Esophagus muscularis mucosa (tissue), 4 donors: ENCODE measurements at places on chromosomes 12 and 14. TPM values are rescaled to one million over a fixed set of nuclear protein-coding genes. Genes with fewer than 3 reads are reported as not detected.

Gene PA2G4
- 93.6 TPM for total RNA-seq

Gene PLCZ1
- total RNA-seq = not detected

Gene PHLDA1
- 25.3 TPM for total RNA-seq

Gene CLEC1A
- 8.3 TPM for total RNA-seq

Gene RNF212B
- not detected for total RNA-seq

Gene DNAI7
- total RNA-seq = 1.3 TPM

Gene FGF6
- total RNA-seq = not detected

Gene ACSS3
- 6.4 TPM for total RNA-seq

GRCh38 chr12:82099216-82099615 lies 259.0 kb downstream of the CCDC59 start:
- no peak overlapping the region for H3K27ac ChIP-seq
- H3K4me3 ChIP-seq = no peak overlapping the region
- no peaks in the 10 kb centered on the region for H3K27me3 ChIP-seq
- no peaks in the 10 kb centered on the region for H3K4me1 ChIP-seq
- DNase-seq = no peak
- no peaks in the 10 kb centered on the region for H3K36me3 ChIP-seq

- no peak overlapping the region for H3K27ac ChIP-seq
- no peaks in the 10 kb centered on the region for H3K4me1 ChIP-seq
- H3K36me3 ChIP-seq = no peaks in the 10 kb centered on the region
- peaks cover 48% of the 10 kb centered on the region for H3K27me3 ChIP-seq
These were observed 37.9 kb downstream of the PIWIL1 start for GRCh38 chr12:130375296-130376287.

GRCh38 chr12:1915082-1915968 lies 3.1 kb downstream of the CACNA2D4 start:
- H3K27ac ChIP-seq = no peak overlapping the region
- H3K27me3 ChIP-seq = peaks cover 4% of the 10 kb centered on the region
- no peaks in the 10 kb centered on the region for H3K36me3 ChIP-seq
- peaks cover 5% of the 10 kb centered on the region for H3K4me1 ChIP-seq
- no peak overlapping the region for H3K4me3 ChIP-seq
- DNase-seq = peak; percentile 87

DNA sequence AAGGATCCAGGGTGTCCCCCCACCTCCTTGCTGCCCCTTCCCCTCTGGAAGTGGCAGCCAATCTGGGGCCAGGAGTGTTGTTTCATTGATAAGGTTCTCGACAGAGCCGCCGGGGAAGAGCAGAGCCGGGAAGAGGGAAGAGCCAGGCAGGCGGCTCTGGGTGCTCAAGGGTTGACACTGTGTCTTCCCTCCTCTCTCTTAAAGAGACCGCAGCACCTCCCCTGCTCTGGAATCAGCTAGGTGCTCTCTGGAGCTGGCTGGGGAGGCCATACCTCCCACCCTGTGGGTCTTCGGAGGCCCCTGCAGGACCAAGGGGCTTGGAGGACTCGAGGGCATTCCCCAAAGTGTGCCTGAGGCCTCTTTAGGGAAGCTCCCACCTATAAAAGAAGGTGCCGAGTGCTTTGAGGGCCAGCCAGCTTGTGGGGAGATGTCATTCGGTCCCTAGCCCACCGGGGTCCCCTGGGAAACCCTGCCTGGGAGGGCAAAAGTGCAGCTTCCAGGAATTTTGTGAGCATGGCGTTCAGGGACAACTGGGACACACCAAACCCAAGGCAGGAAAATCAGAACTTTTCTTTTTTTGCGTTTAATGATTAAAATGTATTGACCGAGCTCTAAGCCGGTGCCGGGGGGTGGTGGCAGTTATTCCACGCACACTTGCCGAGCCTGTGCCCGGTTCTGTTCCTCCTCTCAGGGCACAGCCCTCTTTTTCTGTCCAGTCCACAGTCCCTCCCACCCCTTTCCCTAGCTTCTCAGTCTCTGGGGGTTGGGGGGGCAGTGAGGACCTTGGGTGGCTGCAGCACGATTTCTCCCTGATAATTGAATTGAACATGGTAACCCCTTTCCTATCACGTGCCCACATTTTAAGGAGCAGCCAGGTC lies 3.0 kb downstream of the SETD1B start:
- H3K36me3 ChIP-seq = peaks cover 48% of the 10 kb centered on the region
- no peak for DNase-seq
- H3K27me3 ChIP-seq = no peaks in the 10 kb centered on the region
- H3K4me1 ChIP-seq = peaks cover 46% of the 10 kb centered on the region

GRCh38 chr12:110865521-110865920 lies 18.7 kb downstream of the CCDC63 start:
- no peaks in the 10 kb centered on the region for H3K27me3 ChIP-seq
- H3K27ac ChIP-seq = no peak overlapping the region
- H3K4me1 ChIP-seq = no peaks in the 10 kb centered on the region
- DNase-seq = no peak
- H3K4me3 ChIP-seq = no peak overlapping the region
- H3K36me3 ChIP-seq = no peaks in the 10 kb centered on the region

DNA sequence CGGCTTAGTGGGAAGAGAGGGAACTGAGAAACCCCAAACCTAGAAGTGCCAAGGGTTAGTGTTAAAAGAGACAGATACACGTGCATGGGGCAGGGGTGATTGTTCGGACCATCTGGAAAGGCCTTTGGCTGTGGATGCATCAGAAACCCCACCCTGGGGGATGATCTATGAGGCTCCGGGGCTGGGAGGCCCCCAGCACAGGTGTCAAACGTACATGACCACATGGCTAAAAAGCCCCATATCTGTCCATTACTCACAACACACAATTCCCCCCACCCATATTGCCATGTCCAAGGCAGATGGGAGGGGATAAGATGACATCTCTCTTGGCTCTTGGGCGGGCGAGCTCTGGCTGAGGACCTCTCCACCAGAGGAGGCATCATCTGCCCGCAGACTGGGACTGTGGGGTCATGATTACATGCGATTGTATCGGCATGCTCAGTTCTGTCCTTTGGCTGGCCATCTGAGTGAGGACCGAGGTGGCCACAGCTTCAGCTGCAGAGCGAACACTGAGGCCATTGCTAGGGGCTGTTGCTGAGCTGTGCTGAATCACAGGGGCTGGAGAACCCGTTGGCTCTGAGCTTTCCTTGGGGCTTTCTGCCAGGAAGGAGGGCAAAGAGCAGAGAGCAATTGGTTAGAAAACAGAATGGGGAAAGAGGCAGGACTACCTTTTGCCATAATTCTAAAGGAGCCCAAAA lies 9.6 kb upstream of the NPFF start:
- no peaks in the 10 kb centered on the region for H3K4me1 ChIP-seq
- DNase-seq = no peak
- no peak overlapping the region for H3K27ac ChIP-seq
- peaks cover 96% of the 10 kb centered on the region for H3K36me3 ChIP-seq
- no peak overlapping the region for H3K4me3 ChIP-seq

DNA sequence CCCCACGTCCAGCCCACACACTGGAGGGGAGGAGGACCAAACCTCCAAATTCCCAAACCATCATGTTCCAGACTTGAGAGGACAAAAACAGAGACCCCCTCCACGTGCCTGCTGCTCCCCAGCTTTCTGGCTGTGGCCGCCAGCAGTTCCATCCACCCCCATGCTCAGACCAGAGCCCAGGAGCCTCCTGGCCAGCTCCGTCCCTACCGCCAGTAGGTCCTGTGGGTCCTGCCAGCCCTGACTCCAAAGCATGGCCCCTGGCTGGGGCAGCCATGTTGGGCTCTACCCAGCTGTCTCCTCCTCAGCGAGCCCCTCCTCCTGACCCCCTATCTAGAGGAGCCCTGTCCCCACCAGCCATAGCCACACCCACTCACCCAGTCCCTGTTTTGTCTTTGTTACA lies 227.3 kb upstream of the RTL1 start:
- peak; percentile 55 for DNase-seq
- H3K27ac ChIP-seq = no peak overlapping the region
- H3K4me1 ChIP-seq = no peaks in the 10 kb centered on the region

DNA sequence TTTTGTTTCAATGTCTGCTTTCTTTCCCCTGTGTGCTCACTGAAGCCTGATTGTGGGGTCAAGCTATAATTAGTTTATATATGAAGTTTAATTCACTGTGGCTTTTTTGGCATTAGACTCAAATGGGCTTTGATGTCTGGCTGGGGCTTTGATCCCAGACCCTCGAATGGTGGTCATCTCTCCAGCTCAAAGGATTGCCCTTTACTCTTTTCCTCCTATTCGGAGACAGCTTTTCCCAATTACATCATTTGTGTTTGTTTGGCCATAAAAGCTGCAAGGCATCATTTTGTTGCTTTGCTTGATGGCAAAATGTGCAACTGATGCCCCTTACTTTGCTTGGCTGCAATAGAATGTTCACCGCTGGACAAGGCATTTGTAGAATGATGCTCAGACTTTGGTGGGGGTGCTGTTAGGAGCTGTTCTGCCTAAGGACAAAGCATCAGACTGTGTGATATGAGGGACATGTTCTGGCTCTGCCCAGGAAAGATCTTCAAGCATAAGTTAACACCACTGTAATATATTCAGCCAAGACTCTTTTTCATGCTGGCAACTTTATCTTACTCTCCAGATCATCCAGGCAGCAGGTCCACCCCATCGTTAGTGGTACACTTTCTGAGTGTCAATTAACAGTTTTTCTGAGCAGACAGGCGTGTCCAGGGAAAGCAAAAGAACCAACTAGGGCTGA lies 3.2 kb upstream of the DACT1 start:
- H3K4me3 ChIP-seq = no peak overlapping the region
- peaks cover 14% of the 10 kb centered on the region for H3K4me1 ChIP-seq
- peak; percentile 50 for DNase-seq
- H3K27ac ChIP-seq = no peak overlapping the region
- no peaks in the 10 kb centered on the region for H3K36me3 ChIP-seq
- H3K27me3 ChIP-seq = no peaks in the 10 kb centered on the region

DNA sequence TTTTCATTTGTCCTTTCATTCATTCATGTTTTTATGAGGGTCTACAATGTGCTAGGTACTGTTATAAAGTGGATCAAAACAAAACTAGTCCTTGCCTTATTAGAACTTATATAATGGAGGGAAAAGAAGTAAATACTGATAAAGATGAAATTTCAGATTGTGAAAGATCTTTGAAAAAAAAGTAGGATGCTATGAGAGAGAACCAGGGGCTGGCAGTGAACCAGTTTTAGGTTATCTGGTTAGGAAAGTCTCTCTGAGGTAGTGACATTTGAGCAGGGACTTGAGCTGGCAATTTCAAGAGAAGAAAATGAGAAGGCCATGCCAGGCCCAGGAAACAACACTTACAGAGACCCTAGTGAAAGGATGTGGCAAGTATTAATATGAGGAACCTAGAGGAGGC lies 57.3 kb upstream of the E2F7 start:
- DNase-seq = no peak
- H3K36me3 ChIP-seq = no peaks in the 10 kb centered on the region
- H3K27me3 ChIP-seq = no peaks in the 10 kb centered on the region
- no peaks in the 10 kb centered on the region for H3K4me1 ChIP-seq
